ENCODE measurements at places on chromosomes 3 and 15.
A peak's percentile ranks its signal among the peaks of the same experiment; 100 is the strongest.

DNA sequence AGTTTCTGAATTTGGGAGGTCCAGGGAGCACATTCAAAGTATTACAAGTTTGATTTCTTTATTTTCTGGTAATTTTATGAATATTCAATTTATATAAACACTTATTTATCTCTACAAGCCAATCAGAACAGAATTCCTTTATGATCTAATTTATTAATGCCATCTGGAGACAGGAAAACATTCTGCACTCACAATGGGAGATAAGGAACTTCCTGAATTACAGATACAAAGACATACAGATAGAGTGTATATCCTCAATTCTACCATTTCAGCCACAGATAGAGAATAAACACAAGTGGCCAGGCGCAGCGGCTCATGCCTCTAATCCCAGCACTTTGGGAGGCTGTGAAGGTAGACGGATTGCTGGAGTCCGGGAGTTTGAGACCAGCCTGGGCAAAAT, 86.0 kb downstream of the IQCH start:
- DNase-seq = no peak

- no peak for DNase-seq
Measured at GRCh38 chr15:47661661-47662180, 55.6 kb upstream of the SEMA6D start.

- DNase-seq = peak; percentile 37
Measured at GRCh38 chr3:72661115-72661457, 187.2 kb downstream of the SHQ1 start.

GRCh38 chr15:89963301-89964231, 37.6 kb upstream of the ZNF710 start:
- no peak for DNase-seq

DNA sequence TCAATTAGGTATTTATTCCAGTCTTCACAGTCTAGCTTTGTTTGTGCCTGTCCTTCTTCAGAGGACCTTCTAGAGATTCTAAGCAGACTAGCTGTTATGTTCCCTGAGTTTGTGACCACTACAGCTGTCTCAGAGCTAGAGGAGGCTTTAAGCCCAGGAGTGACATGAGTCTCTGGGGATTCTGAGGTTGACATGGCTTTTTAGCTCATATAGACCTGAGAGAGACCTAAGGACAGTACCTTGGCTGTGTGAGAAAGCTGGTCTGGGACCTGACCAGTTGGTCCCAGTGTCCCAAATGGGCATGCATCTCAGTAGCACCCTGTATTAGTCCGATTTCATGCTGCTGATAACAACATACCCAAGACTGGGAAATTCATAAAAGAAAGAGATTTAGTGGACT, 330.2 kb downstream of the DIPK2A start:
- no peak for DNase-seq

Data from SW480 (cell line).